Stimulated activated CD8-positive, alpha-beta memory T cell treated with anti-CD3 and anti-CD28 coated beads, Interleukin-7, amount 100 ng/mL, for 1 hour (primary cell): ENCODE measurements at places on chromosomes 12 and 14.

- no peak for DNase-seq
Observed at GRCh38 chr14:31927348-31927832, 149.7 kb upstream of the ARHGAP5 start.

- no peak for DNase-seq
Observed at GRCh38 chr12:60052483-60052882, 456.7 kb downstream of the SLC16A7 start.

GRCh38 chr14:56276108-56276507 is 157.9 kb downstream of the PELI2 start:
- no peak for DNase-seq

DNA sequence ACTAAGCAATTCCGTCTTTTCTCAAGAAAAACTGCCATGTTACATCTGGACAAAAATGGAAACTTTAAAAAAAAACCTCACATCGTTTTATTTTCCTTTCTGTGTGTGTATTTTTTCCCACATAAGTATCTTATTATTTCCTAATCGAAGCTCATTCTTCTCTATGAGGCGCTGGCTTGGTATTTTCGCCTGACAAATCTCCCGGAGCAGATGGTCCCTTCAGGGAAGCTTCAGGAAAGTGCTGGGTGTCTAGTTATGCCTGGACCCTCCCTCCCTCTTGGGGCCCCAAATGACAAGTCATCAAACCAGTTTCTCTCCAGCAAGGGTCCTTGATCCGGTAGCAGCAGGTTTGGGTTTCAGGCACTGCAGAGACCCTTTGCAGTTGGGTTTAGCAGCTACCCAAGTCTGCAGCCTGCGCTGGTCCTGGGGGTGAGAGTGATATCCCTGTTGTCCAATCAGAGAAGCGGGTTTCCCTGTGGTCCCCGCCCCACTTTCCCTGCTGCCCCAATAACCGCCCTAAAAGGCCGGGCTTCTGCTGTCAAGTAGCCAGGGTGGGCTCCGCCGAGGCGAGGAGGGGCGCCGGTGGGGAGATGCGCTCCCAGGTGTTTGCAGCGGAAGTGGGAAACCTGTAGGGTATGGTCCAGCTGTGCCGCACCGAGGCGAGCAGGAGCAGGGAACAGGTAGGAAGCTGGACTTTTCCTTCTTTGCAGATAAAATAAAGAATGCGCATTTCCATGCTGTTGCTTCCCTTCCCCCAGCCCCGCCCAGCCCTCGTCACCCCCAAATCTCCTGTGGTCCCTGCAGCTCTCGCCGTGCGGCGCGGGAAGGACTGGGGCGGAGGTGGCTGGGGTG is at the start of gene CNTN1:
Gene CNTN1 (plus strand): TSS at position 527 of the 852 bp plus-strand sequence.
- DNase-seq, result no peak

- DNase-seq, result no peak
Observed at GRCh38 chr14:102445066-102445465, 64.5 kb downstream of the ANKRD9 start.

DNA sequence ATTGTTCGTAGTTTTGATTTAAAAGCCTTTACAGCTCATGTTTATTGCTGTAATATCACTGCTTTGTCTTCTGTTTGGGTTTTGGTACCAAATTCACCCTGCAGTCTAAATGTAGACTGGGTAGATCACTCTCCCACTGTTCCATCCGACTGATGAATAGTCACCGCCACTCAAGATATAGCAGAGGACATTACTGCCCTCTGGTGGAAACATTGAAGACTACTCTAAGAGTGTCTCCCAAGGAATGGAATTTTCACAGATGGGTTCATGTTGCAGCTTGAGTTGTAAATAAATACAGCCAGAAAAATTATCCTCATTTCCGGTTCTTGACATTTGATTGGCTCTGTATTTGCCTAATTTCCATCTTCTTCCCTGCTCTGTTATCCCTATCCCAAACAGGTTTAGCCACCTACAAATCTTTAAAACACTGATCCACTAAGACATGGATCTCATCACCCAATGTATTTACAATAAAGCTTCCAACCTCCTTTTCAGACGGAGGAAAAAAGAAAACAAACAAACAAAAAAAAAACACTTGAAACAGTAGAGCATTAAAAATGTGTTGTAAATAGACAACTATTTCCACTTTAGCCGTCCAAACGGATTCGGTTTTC is 198.3 kb upstream of the CPNE8 start:
- DNase-seq, result no peak

GRCh38 chr14:49991491-49991890 is 98.6 kb downstream of the ARF6 start:
- no peak for DNase-seq

- DNase-seq, result no peak
Observed at GRCh38 chr12:6376079-6376869, 911 bp upstream of the SCNN1A start.

DNA sequence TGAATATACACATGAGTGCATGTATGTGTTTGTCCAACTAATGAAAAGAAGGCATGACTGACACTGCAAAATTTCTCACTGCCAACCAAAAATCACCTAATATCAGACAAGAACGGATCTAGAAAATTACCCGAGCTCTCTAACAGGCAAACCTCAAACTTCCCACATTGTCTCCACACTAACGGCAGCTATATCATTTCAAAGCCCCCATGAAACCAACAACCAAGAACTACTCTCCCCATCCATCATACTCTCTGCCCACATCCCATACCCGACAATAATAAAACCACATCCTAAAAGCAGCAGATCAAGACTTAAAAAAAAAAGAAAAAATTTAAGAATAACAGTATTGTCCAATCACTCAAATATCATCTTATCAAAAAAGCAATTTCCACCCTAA is 227.1 kb downstream of the CEP128 start:
- no peak for DNase-seq

DNA sequence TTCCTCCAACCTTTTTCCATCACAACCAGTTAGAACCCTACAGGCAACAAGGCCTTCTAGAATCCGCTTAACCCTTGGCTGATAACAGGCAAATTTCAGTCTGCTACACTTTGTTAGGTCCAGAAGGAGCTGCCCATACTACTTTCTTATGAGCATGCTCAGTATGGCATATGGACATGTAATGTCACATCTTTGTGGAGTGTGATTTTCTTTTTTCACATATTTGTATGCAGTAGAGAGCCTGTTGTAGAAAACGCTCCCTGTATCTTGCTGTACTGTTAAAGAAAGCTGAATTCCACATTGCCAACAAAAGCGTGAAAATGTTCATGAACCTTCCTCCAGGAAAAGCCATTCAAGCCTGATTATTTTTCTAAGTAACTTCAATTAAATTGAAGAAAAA is 196.5 kb downstream of the SLC41A2 start:
- no peak for DNase-seq

DNA sequence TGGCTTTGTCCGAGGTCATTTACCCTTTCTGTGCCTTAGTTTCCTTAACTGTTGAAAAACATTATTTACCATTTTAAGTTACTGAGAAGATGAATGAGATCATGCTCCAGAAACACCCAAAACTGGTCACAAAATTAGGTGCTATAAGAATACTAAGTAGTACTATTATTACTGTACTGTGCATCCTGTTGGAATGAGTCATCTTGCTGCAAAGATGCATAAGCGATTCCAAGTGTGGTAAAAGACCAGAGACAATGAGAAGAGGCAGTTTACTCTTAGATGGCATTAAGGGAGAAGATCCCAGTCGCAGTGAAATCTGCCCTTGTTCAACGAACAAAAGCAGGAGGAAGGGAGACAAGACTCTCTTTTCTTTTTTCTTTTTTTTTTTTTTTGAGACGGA is 4.2 kb upstream of the PLEKHA5 start:
- no peak for DNase-seq

GRCh38 chr14:23827100-23827892 is 126.3 kb upstream of the DHRS4 start:
- DNase-seq, result no peak
